Right lung (tissue), 10 donors: ENCODE measurements at places on chromosomes 4 and X. TPM values are rescaled to one million over a fixed set of nuclear protein-coding genes. Genes with fewer than 3 reads are reported as not detected.

PHOX2B gene
- not detected for polyA plus RNA-seq

DNA sequence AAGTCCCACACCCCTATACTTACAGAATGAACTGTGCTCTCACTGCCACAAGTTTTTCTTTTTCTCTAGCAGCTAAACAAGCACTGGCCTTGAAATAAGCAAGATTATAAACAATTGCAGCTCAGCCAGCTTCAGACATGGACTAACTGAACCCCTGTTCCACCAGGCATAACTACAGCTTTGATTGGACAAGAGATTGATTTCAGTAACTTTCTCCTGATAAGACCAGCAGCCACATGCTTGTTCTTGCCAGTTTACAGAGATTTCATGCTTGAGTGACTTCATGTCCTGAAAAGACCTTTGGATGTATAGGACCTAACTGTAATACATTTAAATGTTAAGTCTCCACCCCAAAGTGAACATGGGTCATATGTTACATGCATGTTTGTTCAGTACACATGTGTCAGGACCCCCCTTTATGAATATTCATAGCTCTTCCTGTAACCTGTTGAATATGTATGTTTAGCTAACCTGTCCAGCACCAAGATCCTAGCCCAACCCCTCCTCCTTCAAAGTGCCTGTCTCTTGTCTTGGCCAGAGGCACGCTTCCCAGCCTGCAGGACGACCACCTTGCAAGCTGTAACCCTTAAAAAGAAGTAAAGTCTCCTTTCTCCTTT lies 27.9 kb downstream of the ZNF275 start:
- DNase-seq, result no peak

GRCh38 chrX:10350221-10350620 lies 193.4 kb downstream of the CLCN4 start:
- no peak for DNase-seq

CT47B1 gene
- polyA plus RNA-seq, result not detected

FUNDC1 gene
- 34.9 TPM for polyA plus RNA-seq

PRAF2 gene
- 40.1 TPM for polyA plus RNA-seq

DNA sequence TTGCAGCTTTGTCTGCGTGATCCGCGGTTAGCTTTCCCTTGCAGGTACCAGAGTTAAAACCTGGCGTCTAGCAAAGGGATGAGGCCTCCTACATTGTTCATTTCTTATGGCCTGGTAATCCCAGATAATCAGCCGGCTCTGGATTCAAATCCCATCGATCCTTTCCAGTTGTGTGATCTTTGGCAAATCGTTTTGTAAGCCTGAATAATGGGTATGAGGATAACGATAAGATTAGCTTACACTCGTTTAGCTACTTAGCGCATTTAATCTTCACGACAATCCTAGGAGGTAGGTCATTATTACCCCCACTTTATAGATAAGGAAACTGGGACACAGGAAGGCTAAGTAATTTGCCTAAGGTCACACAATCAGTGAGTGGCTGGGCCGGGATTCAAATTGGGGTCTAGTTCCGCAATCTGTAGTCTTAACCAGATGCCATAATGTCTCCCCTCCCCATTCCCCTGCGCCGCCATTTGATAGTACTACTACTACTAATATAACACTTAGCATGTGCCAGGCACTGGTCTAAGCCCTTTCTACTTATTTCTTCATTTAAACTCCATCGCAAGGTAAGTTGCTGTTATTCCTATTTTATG lies 1.7 kb upstream of the UBA1 start:
- no peak for DNase-seq

DNA sequence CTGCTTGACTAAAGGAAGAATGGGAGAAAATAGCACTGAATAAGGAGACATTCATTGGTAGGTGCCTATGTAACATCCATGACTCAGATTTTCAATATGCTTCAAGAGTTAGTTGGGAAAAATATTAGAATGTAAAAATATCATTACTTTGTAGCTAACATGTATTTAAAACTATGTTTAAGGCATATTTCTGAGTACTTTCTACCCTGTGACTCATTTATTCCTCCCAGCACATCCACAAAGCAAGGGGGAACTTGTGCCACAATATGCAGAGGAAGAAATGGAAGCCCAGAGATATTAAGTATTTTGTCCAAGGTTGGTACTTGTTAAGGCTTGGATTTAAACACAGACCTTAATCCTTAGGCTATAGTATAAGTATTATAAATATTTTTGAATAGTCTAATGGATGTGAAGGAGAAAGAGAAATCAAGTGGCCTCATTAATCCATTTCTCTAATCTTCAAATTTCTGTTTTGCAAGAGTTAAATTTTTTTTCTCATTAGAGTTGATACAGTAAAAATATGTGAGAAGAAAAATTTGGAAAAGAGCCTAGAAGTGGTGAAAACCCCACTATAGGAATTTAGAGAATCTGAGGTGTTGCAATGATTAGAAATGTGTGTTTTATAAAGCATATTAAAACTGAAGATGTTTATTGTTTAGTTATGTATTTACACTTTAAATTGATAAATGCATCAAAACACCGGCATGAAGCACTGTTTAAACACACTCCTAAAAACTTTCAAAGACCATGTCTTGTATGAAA lies 149.3 kb upstream of the GYPA start:
- DNase-seq, result no peak

- no peak for DNase-seq
Measured at GRCh38 chrX:21151051-21151450, 223.2 kb upstream of the CNKSR2 start.

- DNase-seq, result no peak
Measured at GRCh38 chr4:71932941-71933340, 98.9 kb upstream of the NPFFR2 start.

PLAC8 gene
- 7.1 TPM for polyA plus RNA-seq

DNA sequence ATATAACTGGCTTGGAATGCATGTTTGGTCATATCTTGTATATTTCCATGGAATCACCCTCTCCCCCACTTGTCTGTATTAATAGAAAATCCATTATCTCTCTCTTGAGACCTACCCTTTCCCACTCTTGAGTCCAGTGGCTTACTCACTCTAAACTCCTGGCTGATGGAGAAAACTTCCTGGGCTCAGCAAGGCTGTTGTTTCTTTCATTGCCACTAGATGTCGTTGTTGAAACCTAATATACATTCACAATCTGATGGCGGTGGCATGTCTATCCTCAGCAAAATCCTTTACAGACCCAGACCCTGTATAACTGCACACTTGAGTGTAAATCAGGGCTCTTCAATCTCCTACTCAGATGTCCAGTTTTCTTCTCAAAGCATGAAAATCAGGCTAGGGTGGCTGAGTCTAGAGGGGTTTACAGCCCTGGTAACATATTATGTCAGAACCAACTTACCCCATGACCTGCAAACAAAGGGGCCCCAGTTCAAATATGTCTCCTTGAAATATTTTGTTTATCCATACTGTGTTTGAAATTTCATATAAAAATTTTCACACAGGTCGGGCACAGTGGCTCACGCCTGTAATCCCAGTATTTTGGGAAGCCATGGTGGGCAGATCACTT lies 70.0 kb upstream of the FAM241A start:
- no peak for DNase-seq

ZCCHC12 gene
- 0.45 TPM for polyA plus RNA-seq

MAGEA3 gene
- polyA plus RNA-seq, result not detected

CTSO gene
- polyA plus RNA-seq, result 66.6 TPM

PPP2R2C gene
- 0.28 TPM for polyA plus RNA-seq

GRCh38 chrX:149704664-149705063 lies 7.2 kb upstream of the MAGEA11 start:
- no peak for DNase-seq

GRCh38 chr4:99572527-99573240 lies 1.9 kb upstream of the MTTP start:
- no peak for DNase-seq

GRCh38 chr4:185124006-185124405 lies 19.1 kb upstream of the SLC25A4 start:
- DNase-seq, result no peak

DNA sequence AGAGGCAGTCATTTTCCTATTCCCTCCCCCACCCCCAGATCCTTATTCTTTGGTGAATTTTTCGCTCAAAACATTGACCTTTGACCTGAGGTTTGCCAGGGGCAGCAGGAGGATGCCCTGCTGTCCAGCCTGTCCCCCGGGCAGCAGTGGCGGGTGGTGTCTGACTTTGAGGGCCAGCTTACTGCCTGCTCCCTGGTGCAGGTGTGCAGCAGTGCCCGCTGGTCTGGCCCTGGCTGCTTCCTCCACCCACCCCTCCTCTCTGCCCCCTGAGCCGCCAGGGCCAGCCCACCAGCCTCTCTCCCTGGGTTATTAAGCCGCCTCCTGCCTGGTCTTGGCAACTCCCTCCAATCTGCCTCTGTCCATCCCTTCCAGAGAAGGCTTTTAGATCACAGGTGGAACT lies 40.8 kb upstream of the GRPEL1 start:
- no peak for DNase-seq

DNA sequence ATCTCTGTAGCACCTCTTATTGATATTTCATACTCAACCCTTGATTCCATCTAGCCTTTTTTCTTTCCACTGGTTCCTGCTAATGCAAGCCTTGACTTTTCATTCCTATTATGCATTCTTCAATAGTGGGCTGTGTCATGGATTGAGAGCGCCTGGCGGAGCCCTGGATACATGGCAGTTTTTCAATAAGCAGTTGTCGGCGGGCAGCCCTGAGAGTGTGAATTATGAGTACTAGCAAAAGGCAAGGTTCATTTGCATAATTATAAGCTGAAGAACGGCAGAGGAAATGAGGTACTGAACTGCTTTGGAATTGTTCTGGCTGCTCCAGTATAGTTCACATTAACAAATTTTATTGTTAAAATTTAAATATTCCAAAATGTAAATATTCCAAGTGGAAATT lies 339.7 kb upstream of the VCX start:
- DNase-seq, result no peak

RTL5 gene
- 29.1 TPM for polyA plus RNA-seq

DNA sequence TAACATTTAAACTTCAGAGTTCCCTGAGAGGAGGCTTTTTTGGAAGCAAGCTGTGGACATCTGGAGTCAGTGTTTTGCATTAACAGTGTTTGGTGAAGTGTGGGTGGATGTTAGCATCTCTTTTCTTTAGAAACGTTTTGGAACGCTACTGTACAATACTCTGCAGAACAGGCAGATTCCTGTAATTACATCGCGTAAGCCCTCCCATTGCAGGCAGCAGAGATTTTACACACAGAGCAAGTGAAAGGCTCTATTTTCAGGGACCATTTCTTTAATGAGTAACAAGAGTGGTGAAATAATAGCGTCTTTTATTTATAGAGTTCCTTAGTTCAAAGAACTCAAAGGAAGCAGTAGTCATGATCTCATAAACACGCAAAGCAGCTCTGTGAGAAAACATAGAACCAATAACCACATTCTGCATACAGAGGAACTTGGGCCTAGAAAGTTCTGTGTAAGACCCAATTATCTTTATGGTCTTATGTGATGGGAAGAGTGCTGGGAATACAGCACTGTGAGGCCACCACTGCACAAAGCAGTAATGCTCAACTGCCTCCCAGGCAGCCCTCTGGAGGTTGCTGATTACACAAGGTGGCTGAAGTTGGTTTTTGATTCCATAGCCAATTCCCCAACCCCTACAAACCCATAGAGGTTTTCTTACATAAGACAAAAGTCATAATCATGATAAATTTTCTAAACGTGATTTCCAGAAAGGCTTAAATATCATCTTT lies 298.7 kb upstream of the EPHA5 start:
- peak; percentile 7 for DNase-seq

SYNPO2 gene
- 3.9 TPM for polyA plus RNA-seq

GRCh38 chr4:153204728-153205648 lies 745 bp downstream of the TRIM2 start:
- no peak for DNase-seq

- DNase-seq, result no peak
Measured at GRCh38 chrX:37754516-37754915, 25.3 kb upstream of the CYBB start.

DNA sequence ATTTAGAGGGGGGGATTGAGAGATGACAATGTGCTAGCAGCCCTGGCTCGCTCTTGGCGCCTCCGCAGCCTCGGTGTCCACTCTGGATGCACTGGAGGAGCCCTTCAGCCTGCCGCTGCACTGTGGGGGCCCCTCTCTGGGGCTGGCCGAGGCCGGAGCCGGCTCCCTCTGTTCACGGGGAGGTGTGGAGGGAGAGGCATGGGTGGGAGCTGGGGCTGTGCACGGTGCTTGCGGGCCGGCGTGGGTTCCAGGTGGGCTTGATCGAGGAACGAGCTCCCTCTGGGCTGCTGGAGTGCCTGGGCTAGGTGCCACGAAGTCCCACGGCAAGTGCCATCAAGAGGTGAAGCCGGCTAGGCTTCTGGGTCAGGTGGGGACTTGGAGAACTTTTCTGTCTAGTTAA lies 6.9 kb downstream of the C4orf46 start:
- DNase-seq, result no peak

GRCh38 chrX:10709276-10709675 lies 88.9 kb upstream of the MID1 start:
- no peak for DNase-seq

PASD1 gene
- 0.07 TPM for polyA plus RNA-seq

- DNase-seq, result no peak
Measured at GRCh38 chr4:42617030-42617429, 39.9 kb downstream of the ATP8A1 start.

KDM6A gene
- 49.6 TPM for polyA plus RNA-seq

ZFP42 gene
- polyA plus RNA-seq, result 7.2 TPM

- no peak for DNase-seq
Measured at GRCh38 chrX:106397788-106398538, 213.8 kb upstream of the RADX start.

DNA sequence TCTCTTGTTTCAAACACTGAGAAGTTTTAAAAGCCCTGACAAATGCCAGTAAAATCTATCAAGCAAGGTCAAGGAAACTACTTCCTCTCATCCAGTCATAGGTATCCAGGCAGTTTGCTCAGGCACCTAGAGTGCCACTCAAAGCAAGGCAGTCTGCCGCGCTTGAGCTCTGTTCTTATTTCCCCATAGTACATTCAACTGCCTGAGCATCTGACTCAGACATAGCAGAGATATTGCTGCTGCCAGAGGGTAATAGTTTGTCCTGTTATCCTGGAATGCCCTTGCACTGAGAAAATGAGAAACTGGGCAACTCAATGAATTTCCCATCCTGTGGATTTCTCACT lies 16.1 kb upstream of the ATP8A1 start:
- peak; percentile 42 for DNase-seq

NDST3 gene
- polyA plus RNA-seq, result 1.1 TPM

RASGEF1B gene
- polyA plus RNA-seq, result 12.8 TPM
